Right hindlimb (tissue), 1 donor: ENCODE measurements at places on chromosomes 7 and 10.

DNA sequence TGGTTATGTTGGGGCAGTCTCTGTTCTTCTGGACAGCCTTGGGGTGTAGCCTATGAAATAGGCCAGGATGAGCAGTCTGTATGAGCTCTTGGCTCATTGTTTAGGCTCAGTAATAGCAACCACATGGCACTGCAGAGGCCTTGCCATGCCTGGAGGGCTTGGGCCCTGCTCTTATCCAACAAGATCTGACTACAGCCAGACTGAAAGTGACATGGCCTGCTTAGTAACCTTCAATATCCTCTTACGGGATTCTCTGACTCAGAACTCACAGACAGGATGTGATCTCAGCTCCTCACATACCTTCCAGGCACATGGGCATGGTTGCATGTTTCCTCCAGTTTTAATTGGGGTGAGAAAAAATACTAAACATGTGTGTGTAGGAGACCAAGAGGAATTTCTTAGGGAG lies 289.3 kb downstream of the PTEN start:
- DNase-seq, result no peak

- no peak for DNase-seq
Measured at GRCh38 chr10:75394221-75394620, 7.3 kb downstream of the ZNF503 start.

DNA sequence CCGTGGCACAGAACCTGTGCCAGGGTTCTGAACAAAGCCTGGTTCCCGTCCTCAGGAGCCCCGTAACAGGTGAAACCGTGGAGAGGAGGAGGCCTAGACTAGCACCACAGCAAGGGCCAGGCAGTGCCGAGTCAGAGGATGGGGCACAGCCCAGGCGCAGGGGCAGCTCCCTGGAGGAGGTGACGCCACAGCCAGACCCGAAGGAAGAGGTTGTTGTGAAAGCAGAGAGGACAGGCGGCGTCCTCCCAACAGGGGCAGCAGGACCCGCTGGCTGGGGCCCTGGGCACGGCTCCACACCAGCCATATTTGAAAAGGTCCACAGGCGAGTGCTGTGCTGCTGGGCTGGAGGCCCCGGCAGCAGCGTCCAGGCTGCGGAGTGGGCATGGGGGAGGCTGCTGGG lies 25.7 kb downstream of the DAGLB start:
- DNase-seq, result no peak

DNA sequence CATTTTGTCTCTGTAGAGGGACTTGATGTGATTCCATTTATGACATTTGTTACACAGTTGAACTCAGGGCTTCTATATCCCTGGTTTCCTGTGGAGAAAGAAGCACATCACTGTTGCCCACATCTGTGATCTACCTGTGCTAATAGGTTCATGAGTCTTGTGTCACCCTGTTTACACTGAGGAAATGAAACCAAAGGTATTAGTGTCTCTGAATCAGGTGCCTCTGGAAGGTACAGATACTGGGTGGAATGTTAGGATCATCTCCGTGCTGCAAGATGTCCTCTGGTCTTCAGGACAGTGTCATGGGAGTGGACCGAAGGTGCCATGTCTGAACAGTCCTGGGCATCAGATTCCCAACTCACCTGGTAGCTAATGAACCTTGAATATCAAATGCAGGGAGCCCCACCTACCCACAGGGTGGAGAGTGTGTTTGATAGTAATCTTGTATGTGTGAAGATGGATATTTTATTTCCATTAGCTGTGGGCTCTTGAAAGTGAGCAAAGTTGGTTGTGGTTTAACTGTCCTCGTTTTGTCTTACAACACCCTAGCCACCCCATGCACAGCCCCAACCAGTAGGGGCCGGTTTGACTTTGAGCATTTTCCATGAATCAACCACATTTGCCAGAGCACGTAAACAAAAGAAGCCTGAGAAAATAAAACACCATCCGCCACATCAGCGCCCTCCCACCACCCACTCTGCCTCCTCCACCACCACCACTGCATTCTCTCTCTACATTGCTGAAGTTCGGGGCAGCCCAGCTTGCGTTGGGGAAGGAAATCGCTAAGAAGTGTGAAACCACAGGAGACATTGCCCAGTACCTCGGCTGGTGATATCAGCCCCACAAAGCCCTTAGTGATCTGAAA lies 40.7 kb downstream of the TARP start:
- DNase-seq, result no peak

DNA sequence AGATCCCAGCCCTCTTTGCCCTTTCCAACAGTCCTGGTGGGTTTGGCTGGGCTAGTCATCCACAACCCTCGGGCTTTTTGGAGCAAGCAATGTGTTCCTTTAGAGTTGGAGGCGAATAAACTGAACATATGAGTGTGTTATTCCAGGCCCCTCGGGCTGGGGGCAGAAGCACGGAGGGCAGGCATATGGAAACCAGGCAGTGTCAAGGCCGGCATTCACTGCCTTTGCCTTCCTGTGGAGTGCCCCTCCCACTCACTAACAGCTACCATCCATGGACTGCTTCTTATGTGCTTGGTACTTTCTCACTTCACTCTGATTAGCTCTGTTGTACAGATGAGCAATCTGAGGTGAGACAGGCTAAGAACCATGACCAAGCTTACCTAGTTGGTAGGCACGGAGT lies 53.9 kb upstream of the EFCAB10 start:
- DNase-seq, result no peak

DNA sequence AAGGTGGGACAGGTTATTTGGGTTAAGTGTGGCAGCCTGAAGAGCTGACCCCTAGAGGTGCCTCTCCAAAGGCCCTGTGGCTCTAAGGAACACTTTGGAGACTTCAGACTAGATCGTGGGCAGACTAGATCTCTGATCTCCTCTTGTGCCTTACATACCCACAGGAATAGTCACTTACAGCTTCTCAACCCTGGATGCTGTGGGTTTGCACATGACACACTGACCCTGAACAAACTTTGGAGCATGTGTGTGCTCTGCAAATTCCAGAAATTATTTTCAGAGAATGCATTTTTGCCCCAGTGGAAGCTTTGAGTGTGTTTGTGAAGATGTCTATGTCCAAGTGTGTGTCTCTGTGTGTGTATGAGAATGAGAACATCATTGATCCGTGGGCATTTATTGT lies 119.6 kb downstream of the EMX2 start:
- DNase-seq, result no peak

- no peak for DNase-seq
Measured at GRCh38 chr7:129950933-129951225, 1.9 kb downstream of the UBE2H start.

DNA sequence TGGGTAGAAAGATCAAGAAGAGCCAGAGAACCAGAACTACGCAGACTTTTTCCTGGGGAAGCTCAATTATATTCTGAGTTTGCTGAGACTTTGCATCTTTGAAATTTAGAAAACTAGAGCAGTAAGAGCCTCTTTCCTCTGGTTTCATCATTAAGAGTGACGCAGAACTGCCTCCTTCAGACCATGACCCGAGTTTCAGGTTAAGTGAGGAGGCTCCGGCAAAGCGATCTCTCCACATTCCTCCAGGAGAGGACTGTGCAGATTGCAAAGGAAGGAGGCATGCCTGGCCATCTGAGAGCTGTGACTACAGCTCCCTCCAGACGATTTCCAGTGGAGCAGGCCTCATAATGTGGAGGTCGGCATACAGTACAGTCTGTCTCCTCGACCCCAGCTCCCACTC lies 115.8 kb upstream of the LANCL2 start:
- no peak for DNase-seq

GRCh38 chr10:110919971-110920881 lies 822 bp downstream of the SHOC2 start:
- DNase-seq, result peak; percentile 65

GRCh38 chr10:97159646-97160305 lies 26.0 kb downstream of the SLIT1 start:
- no peak for DNase-seq

GRCh38 chr7:29196971-29197595 lies 2.5 kb downstream of the CHN2 start:
- no peak for DNase-seq

GRCh38 chr10:30558411-30558810 lies 71.1 kb downstream of the LYZL2 start:
- DNase-seq, result no peak

- DNase-seq, result no peak
Measured at GRCh38 chr10:77333610-77334340, 303.8 kb downstream of the KCNMA1 start.

- peak; percentile 68 for DNase-seq
Measured at GRCh38 chr10:788796-789748, 99.6 kb upstream of the DIP2C start.

DNA sequence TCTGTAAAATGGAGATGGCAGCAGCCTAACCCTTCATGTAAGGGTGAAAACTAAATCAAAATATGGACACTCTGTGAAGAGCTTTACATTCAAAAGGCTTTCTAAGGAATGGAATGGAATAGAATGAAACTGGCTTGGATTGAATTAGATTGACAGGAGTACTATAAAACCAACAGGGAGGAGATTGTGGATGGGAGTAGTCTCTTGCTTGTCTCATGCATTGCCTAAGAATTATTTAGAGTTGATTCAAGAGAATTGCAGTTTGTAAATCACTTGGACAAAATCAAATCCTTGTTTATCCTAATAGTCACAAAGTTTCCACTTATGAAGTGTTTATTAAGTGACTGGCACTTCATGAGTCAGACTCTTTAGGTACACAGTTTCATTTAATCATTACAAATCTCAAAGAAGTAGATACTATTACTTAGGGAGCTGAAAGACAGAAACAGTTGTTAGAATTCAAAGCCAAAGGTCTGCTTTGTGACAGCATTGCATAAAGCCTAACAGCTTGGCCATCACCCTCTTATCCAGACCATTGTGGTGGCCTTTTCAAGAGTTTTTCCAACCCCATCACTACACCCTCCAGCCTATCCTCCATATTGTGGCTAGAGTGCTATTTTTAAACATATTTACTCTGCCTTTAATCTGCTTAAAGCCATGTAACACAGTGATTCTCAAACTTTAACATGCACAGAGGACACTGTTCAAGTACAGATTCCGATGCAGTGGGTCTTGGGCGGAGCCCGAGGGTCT lies 91.9 kb upstream of the GHITM start:
- DNase-seq, result no peak

DNA sequence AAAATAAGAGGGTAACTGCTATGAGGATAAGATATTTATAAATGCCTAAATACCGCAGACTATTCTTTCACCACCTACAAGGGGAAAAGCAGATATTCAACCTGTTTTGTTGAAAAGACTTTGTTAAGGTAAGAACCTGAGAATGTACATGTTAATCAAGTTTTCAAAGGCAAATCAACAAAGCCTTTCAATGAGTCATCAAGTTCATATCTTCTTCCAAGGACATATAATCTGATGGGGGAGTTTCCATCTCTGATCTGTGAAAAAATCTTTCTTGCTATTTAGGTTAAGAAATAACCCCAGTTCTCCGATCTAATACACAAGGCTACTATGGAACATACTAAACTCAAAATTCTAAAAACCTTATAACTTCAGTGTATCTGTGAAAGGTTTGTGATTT lies 40.0 kb upstream of the ANLN start:
- DNase-seq, result no peak

DNA sequence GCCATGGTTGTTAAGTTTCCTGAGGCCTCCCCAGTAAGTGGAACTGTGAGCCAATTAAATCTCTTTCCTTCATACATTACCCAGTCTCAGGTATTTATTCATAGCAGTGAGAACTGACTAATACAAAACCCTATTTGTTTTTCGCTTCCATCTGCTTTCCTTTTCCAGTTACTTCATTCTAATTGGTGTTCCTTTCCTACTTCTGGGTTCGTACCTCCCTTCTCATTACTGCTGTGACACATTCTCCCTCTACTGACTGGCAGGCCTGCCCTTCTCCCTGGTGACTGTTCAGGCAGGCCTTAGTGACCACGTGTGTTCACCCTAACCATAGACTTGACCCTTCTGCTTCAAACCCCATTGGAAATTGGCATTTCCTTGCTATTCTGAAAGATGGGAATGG lies 37.7 kb downstream of the MTURN start:
- no peak for DNase-seq

DNA sequence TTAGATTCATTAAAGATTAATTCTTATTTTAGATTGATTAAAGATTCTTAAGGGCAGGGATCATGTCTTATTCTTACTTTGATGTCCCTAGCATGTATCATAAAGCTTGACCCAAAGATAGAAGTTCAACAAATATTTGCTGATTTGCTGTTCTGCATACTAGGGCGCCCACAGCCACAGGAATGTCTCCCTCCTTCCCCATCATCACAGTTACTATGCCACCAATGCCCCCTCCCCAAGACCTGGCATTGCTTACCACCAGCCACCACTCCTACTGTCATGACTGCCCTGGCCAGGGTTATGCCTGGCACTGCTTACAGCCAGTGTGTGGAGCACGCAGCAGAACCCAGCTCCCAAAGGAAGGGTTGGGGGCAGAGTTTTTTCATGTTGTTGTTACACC lies 86.7 kb upstream of the AGK start:
- no peak for DNase-seq

GRCh38 chr7:148704189-148704588 lies 5.5 kb downstream of the CUL1 start:
- no peak for DNase-seq

- DNase-seq, result no peak
Measured at GRCh38 chr7:135709508-135709907, 18.5 kb downstream of the SLC13A4 start.

GRCh38 chr10:52631648-52632047 lies 140.9 kb downstream of the MBL2 start:
- DNase-seq, result no peak

DNA sequence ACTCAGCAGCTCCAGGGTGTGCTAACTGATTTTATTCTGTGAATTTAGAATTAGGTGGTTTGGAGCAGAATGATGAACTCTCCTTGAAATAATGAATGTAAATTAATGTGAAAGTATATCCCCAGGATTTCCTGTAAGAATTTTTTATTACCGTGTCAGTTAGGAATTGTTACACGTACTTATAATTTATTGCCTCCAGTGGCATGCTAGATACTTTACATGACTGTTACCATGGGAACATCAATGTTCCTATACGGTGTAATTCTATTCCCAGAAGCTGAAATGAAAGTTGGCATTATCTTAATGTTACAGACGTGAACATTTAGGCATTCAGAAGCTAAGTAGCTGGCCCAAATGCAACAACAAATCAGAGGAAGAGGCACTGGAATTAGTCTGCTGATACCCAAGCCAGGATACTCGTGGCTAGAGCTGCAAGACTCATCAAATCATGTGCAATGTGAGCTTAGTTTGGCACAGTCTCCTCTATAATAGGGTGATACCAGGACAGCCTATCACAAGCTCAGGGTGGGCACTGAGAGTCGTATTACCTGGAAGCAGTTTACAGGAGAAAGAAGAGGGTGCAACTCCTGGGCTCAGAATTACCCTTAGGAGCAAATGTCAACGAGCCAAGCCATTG lies 30.0 kb upstream of the PRKAR2B start:
- peak; percentile 23 for DNase-seq

GRCh38 chr10:3648170-3648569 lies 136.8 kb downstream of the KLF6 start:
- DNase-seq, result no peak

DNA sequence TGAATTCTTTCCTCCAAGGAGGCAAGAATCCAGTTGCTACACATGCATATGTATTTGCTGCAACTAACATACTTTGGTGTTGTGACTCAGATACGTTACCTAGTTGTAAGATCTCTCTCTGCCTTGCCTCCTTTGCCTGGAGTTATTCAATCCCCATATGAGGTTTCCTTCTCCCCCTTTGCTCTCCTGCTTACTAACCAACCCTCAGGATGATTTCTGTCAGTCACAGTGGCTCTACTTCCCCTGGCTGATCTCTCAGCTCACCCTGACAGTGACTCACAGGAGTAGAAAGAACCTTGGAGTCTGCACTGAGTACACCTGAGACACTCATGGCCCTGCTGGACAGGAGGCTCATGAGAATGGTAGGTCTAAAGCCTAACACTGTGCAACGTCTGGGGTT lies 92.0 kb downstream of the TMEM106B start:
- DNase-seq, result no peak

GRCh38 chr10:4781955-4782354 lies 44.1 kb upstream of the AKR1E2 start:
- no peak for DNase-seq
